Activated CD4-positive, alpha-beta memory T cell treated with anti-CD3 and anti-CD28 coated beads for 36 hours (primary cell): ENCODE measurements at places on chromosomes 1 and 21.

- DNase-seq: no peak
Measured at GRCh38 chr1:214550857-214551435, 456 bp downstream of the PTPN14 start.

DNA sequence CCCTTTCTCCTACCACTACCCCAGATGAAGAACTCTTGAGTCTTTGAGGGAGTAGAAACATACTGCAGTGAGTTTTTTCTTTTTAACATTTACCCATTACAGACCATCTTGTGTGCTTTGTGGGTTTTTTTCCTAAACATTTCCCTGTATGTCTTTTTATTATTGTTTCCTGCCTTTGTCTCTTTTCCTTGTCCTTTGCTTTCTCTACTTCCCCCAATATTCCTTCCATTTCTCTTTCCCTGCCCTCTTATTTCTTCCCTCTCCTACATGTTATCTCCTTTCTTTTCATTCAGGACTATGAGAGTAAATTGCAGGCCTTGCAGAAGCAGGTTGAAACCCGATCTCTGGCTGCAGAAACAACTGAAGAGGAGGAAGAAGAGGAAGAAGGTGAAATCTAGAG, 79.1 kb upstream of the PGD start:
- no peak for DNase-seq

- DNase-seq: no peak
Measured at GRCh38 chr21:24955275-24955961, 651.9 kb downstream of the MRPL39 start.

DNA sequence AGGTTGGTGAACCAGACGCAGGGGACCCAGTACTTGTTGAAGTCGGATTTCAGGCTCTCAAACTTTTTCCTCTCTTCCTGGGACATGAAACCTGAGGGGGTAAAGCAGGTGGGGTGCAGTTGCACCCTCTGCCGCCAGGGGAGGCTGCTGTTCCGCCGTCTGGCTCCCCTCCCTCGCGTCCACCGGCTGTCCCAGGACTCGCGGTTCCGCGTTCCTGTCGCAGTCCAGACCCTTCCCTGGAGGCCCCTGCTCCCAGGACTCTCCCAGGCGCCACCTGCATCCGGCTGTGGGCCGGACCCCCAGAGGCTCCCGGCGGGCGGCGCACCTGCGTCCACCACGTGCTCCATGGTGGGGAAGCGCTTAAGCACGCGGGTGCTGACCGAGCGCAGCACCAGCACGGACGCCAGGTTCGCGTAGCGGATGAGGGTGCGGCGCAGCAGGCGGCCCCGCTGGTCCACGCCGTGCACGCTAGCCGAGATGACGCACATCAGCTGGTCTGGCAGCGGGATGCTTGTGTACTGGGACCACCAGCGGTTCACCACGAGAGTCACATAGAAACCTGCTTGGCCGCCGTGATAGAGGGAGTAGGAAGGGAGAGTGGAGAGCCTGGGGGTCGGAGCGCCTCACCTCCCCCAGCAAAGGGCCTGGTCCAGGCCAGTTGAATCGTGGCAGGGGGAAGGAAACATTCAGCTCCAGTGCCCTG, 1.7 kb downstream of the BEST4 start:
- peak; percentile 83 for DNase-seq

GRCh38 chr1:25727635-25728286, 72.2 kb upstream of the SELENON start:
- no peak for DNase-seq

DNA sequence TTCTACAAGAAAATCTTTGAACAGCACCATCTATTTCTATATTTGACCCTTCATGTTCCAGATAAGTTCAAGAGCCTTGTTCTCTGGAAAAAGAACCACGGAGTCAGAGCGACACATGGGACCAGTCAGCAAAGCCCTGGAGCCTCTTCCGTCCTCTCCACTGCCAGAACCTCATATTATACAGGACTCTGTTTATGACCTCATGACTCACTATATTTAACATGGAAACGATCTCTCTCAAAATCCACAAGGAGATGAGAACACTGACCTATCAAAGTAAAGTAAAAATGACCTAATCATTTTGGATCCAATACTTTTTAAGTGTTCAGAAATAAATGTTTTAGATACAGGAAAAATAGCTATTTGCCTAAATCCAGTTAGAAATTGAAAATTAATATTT, 124.6 kb upstream of the KRTAP19-8 start:
- DNase-seq: no peak

GRCh38 chr1:210690236-210690635, 361.5 kb downstream of the HHAT start:
- no peak for DNase-seq

GRCh38 chr1:170686291-170686690, 22.4 kb downstream of the PRRX1 start:
- no peak for DNase-seq

- DNase-seq: no peak
Measured at GRCh38 chr1:50268049-50268448, 155.2 kb downstream of the DMRTA2 start.

DNA sequence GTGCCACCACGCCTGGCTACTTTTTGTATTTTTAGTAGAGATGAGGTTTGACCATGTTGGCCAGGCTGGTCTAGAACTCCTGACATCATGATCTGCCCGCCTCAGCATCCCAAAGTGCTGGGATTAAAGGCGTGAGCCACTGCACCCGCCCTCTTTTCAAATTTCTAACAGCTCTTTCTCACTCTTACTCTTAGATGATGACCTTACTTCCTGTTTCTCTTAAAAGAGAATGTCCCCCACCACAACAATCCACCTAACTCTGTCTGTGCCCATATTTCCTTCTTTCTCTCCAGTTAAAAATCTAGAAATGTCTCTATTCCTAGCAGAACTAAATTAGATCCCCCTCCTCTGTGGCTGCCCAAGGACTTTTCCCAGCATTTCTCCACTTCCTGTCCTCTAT, 46.6 kb upstream of the RGS2 start:
- no peak for DNase-seq

DNA sequence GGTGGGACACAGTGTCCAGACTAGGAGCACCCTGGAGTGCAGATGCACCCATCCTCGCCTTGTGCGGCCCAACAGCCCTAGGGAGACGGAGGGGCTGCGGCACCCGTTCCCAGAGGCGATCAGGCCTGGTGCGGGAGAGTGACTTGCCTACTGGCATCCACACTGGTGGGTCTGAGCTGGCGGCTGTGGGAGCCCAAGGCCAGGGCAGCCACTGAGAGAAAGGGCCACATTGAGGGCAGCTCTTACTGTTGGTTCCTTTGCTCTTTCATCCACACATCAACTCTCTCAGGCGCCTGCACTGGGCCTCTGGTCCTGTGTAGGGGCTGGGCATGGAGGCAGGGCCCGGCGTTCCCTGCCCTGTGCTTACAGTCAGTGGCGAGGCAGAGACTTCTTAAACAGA, 8.6 kb downstream of the PODN start:
- DNase-seq: no peak

DNA sequence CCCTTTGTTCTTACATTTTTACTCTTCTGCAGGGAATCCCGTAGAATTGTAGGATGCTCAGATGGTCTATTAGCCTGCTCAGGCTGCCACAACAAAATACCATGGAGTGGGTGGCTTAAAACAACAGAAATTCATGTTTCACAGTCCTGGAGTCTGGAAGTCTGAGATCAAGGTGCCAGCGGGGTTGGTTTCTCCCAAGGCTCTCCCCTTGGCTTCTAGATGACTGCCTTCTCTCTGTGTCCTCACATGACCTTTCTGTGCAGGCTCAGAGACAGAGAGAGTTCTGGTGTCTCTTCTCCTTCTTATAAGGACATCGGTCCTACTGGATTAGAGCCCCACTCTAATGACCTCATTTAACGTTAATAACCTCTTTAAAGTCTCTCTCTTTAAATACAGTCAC, 41.7 kb downstream of the HUNK start:
- DNase-seq: no peak

GRCh38 chr21:26973226-26973625, 6.3 kb upstream of the ADAMTS5 start:
- no peak for DNase-seq

GRCh38 chr1:50974618-50974935, 4.5 kb downstream of the CDKN2C start:
- DNase-seq: no peak
